Activated naive CD4-positive, alpha-beta T cell treated with Interleukin-2 at 50 U/mL for 16 hours (primary cell): ENCODE measurements at places on chromosomes 6 and 20.
A peak's percentile ranks its signal among the peaks of the same experiment; 100 is the strongest.

DNA sequence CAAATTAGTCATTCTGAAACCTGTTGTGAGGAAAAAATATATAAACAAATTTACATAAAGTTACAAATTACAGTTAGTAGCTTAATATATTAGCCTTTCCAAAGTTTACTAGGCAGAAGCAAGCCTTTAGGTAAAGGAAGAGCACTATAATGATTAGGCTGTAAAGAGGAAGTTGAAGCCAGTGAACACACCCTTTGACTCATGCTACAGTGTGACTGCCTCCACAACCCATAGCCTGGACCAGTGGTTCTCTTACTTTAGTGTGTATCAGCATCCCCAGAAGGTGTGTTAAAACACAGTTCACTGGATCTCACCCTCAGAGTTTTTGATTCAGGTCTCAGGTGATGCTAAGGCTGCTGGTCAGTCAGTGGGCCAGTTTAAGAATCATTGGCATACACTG, 91.4 kb upstream of the DEFB112 start:
- no peak for DNase-seq

DNA sequence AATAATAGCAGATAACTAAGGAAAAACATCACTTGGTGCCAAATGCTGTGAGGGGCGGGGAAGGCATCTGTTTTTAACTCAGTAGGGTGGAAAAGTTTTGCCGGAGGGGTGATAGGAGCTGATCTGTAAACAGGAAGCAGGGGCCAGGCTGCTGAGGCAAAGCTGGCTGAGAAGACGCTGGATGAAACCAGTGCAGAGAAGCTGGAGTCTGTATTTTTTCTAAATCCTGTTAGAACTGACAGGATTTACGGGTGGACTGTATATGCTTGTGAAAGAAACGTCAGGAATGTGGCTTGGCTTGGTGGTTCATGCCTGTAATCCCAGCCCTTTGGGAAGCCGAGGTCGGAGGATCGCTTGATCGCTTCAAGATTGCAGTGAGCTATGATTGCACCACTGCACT, 5.6 kb downstream of the PCMTD2 start:
- no peak for DNase-seq

DNA sequence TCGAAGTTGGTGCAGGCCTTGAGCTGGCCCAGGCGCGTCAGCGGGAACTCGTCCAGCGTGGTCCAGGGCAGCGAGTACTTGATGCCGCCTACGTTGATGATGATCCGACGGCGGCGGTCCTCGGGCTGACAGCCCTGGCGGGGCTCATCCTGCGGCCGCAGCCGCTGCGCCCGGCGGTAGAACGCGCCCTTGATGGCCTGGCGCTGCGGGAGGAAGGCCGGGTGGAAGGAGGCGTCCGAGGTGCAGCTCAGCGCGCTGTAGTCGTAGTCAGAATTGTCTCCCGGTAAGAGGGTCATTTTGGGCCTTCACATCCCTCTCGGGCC, 12.9 kb downstream of the KCNG1 start:
- no peak for DNase-seq

GRCh38 chr20:31587545-31588389, 17.3 kb upstream of the ID1 start:
- no peak for DNase-seq

- no peak for DNase-seq
Measured at GRCh38 chr6:41013466-41014153, 25.4 kb downstream of the UNC5CL start.

DNA sequence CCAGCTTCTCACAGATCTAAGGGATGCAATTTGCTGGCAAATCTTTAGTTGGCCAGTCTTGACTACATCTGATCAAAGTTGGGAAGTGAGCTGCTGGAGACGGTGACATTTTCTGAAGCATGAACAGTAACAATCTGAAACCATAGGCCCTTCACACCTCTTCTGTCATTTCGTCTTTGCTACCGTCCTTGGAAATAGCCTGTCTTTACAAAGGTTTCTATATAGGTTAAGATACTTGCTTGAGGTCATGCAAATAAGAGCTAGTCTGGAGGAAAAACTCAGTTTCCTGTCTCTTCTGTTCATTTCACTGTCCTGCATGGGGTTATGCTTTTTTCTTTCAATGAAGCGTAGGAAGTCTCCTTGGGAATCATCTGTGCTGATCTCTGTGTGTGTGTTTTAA, 55.6 kb downstream of the CARMIL1 start:
- no peak for DNase-seq

GRCh38 chr20:646868-647233, 6.1 kb downstream of the SRXN1 start:
- no peak for DNase-seq

GRCh38 chr6:27619436-27619835, 146.5 kb upstream of the ZNF184 start:
- DNase-seq, result no peak

DNA sequence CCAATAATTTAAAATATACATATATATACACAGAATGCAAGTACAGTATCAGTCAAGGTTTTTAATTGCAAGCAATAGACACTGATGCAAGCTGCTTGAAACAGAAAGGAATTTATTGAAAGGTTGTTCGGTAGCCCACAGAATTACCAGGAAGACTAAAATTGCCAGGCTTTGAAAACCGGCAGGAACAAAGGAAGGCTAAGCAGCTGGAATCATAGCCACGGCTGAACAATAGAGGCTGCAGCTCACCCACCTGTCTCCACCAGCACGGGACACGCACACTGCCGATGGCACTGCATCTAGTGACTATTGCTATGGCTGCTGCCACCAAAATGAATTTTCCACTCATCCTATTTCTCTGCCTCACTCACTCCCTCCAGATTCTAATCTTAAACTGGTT, 22.0 kb upstream of the L3MBTL3 start:
- no peak for DNase-seq

GRCh38 chr6:104521176-104521575, 338.5 kb downstream of the HACE1 start:
- no peak for DNase-seq

DNA sequence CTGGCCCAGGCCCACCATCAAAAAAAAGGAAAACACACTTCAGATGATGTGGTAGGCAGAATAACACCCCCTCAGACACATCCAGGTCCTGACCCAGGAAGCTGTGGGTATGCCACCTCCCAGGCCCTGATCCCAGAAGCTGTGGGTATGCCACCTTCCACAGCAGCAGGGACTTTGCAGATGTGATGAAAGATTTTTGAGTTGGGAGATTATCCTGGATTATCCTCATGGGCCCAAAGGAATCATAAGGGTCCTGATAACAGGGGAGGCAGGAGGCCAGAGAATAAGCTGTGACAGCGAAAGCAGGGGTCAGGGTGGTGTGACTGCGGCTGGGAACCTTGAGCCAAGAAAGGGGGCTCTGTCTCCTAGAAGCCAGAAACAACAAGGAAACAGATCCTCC, 55.0 kb downstream of the BMP7 start:
- no peak for DNase-seq

DNA sequence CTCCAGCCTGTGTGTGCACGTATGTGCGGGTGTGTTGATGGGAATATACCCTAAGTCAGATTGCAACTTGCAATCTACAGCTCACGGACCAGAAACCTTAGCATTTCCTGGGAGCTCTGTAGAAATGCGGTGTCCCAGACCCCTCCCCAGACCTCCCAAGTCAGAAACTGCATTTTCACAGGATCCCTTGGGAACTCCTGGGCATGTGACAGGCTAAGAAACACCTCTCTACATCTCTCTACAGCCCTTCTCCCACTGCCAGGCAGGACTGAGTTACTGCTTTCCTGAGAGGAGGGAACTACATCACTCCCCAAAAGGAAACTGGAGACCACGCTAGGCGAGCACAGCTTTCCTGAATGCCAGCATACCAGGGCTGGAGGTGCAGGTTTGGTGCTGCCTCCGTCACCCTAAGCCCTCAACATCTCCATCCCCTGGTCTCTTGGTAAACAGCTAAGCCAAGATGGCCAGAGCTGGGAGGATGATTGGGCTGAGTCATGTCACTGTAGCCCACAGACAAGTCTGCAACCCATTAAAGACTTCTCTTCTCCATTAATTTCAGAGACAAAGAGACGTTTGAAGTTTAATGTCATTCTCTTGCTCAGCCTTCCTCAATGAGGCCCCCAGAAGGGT, 194.4 kb downstream of the BMP7 start:
- DNase-seq, result no peak

- no peak for DNase-seq
Measured at GRCh38 chr20:44748005-44748370, 2.3 kb downstream of the KCNK15 start.

GRCh38 chr6:43220439-43220951, 8.8 kb downstream of the DNPH1 start:
- DNase-seq, result no peak

DNA sequence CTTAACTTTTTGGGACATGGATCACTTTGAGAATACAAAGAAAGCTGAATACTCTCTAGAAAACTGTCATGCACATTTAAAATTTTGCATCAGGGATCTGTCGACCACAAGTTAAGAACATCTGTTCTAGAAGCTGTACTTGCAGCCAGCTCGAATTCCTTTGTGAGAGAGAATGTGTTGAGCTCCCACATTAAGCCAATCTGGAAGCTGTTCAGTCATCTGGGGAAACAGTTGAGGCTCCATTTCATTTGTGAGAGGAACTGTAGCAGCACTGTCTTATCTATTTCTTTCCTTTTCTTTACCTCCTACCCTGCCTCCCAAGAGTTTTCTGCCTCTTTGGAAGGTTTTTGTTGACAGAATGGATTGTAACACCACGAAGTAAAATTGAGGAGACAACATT, 50.8 kb downstream of the KAT14 start:
- no peak for DNase-seq

- no peak for DNase-seq
Measured at GRCh38 chr6:165807249-165807960, 144.4 kb upstream of the PDE10A start.

GRCh38 chr20:61964675-61965605, 100.7 kb downstream of the TAF4 start:
- DNase-seq, result no peak

GRCh38 chr20:49685161-49685601, 28.5 kb downstream of the B4GALT5 start:
- no peak for DNase-seq

- DNase-seq, result no peak
Measured at GRCh38 chr6:24832794-24833193, 34.1 kb upstream of the ARMH2 start.

- no peak for DNase-seq
Measured at GRCh38 chr20:50726955-50727791, 4.2 kb upstream of the PARD6B start.

GRCh38 chr20:20360464-20360863, 7.4 kb upstream of the INSM1 start:
- DNase-seq, result peak; percentile 31

DNA sequence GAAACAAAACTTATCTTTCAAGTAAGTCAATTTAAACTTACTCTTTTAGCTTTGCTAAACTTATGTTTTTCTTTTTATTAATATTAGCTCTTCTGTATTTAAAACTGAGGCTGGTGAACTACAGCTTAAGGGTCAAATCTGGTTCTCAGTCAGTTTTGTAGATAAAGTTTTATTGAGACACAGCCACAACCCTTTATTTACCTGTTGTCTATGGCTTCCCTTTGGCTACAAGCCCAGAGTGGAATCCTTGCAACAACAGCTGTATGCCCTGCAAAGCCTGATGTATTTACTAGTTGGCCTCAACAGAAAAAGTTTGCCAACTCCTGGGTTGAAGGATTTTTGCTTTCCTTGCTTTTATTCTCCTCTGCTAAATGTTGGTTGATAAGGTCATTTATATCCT, 491.4 kb upstream of the RNF217 start:
- DNase-seq, result no peak

DNA sequence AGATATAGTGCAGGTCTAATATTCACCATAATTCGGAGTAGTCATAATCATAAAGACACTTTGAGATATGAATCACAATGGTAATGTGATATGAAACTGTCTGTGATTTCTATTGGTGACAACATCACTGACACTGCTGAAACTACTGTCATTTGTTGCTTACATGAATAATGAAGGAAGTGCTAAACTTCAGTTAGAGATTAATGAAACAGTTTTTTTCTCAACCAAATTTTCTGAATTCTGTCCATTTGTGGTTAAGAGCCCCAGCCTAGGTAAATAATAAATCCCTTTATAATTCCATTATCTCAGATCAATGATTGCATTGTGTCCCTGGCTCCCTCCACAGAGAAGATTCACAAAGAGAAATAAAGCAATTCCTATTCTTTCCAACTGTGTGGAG, 122.6 kb downstream of the HIVEP2 start:
- no peak for DNase-seq

- no peak for DNase-seq
Measured at GRCh38 chr6:169315830-169316614, 62.4 kb upstream of the THBS2 start.

- DNase-seq, result peak; percentile 49
Measured at GRCh38 chr6:11236076-11236750, 3.7 kb upstream of the NEDD9 start.

DNA sequence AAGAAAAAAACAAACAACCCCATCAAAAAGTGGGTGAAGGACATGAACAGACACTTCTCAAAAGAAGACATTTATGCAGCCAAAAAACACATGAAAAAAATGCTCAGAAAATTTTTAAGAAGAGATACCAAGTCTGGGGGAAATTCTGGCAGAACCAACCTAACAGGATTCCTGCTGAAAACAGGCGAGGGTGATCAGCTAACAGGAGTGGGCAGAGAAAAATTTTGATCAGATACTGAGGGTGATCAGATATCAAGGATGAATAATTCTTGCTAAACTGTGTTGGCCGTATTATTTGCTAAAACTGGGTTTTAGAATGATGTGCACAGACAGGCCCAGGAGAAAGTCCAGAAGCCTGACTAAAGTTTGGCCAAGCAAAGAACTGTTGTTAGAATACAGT, 557.3 kb downstream of the CD109 start:
- no peak for DNase-seq

DNA sequence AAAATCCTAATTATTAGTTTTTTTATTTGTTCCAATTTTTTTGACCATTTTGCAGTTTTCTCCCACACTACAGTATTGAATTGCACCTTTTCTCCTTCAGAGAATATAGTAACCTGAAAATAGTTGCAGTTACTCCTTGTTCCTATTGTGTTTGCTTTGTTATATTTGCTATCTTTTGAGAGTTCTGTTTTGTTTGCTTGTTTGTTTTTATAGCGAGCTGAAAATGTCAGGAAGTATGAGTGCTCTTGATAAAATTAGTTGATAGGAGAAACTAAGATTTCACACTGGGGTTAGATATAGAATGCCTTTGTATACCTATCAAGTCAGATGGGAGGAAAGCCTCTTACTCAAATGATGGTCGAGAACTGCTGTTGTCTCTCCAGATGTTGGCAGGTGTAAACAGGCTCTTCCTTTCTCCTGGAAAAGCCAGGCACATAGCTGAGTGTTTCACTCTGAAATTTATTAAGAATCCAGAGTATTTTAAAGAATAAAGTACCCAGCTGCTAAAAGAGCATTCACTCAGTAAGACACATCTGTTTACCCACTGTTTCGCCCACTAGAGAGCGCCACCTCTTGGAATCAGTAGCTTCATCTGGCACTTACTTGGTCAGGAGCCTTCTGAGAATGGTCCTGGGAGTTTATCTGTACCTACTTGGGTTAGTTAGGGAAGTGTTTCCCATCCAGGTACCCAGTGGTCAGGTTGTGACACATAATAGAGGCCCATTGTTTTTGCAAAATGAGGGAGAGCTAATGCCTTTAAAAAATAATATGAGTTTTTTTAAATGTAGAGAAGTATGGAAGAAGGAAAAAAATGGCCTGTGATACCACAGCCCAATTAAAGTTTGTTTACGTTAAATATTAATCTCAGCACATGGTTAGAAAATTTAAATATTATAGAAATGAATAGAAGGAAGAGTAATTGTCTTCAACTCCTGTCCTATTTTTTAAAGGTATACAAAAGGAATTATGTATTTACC, 11.2 kb downstream of the NT5DC1 start:
- no peak for DNase-seq
